Right lobe of liver (tissue), 6 donors: ENCODE measurements at places on chromosomes 4 and X.

GRCh38 chr4:8838296-8838960 lies 33.2 kb downstream of the HMX1 start:
- no peak for DNase-seq

GRCh38 chr4:151857368-151857767 lies 96.6 kb upstream of the GATB start:
- DNase-seq, result no peak

DNA sequence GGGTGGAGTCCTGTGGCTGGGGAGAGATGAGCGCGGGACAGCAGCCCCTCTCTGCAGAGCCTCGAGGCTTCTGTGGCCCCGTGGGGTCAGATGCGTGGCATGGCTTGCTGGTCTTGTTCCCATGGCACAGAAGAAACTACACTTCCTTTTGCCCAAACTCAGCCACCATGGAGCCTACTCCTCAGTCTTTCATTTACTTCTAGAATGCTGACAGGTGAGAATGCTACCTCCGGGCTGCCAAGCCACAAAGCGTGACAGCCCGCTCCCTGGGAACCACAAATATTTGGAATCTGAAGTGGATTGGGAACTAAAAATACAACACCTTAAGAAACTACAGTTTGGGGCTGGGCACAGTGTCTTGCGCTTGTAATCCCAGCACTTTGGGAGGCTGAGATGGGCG lies 98.0 kb downstream of the TRAPPC11 start:
- DNase-seq, result no peak

DNA sequence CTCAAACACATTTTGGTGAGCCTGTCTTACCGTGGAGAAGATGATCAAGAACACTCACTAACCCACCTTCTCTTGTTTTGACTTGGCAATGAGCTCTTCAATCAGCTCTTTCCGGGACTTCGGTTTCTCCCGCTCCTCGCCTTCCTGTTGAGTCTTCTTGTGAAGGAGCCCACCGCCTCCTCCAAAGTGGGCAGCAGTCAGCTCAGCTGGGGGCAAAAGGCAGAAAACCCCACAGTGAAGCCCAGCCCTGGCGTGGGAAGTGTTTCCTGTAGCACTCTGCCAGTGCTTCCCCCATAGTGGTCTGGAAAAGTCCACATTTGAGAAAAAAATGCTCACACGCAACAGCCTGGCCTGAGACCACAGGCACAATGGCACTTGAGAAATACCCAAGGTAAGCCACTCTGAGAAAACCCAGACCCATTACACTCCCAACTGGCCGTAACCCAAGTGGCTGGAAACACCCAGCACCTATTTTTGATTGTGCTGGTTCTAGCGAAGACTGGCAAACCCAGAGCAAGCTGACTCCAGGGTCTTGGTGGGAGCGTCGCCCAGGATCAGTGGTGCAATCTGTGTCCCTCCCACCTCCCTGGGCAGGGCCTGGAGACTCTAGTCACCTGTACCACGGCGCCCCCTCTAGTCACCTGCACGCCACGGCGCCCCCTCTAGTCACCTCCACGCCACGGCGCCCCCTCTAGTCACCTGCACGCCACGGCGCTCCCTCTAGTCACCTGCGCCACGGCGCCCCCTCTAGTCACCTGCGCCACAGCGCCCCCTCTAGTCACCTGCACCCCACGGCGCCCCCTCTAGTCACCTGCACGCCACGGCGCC lies 8.6 kb downstream of the NOP14 start:
- peak; percentile 48 for DNase-seq

GRCh38 chr4:30952526-30953219 lies 232.5 kb downstream of the PCDH7 start:
- no peak for DNase-seq

DNA sequence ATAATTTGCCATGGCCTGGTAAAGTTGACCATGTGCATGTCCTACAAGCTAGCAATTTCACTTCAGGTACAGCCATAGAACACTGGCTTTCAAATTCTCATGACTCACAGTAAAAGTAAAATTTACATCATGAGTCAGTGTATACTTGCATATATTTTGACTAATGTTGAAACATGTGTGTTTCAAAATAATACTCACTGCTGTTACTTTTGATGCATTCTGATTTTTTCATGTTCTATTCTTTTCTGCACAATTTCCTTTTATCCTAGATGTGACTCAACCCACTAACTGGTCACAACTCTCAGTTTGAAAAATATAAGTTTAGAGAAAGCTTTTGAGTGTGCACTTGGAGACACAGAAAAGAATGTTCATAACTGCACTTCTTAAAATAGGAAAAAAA lies 365.7 kb downstream of the FGF13 start:
- no peak for DNase-seq

GRCh38 chr4:36322921-36323354 lies 41.5 kb downstream of the DTHD1 start:
- no peak for DNase-seq

DNA sequence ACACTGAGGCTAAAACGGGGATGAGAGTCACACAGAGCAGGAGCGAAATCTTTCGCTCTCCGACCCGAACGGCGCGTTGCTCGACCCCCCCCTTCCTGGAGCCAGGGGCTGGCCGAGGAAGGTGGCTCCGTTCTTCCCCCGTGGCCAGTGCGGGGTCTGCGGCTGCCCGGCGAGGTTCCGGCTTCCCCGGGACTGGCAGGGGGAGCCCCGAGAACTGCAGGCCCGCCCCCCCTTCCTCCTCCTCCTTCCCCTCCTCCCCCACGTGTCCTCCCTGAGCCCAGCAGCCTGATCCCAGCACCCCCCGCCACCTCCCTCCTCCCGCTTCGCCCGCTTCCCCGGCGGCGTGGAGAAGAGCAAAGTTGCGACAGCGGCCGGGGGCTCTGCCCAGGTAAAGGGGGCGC lies 2.4 kb upstream of the BCORL1 start:
- DNase-seq, result peak; percentile 49

DNA sequence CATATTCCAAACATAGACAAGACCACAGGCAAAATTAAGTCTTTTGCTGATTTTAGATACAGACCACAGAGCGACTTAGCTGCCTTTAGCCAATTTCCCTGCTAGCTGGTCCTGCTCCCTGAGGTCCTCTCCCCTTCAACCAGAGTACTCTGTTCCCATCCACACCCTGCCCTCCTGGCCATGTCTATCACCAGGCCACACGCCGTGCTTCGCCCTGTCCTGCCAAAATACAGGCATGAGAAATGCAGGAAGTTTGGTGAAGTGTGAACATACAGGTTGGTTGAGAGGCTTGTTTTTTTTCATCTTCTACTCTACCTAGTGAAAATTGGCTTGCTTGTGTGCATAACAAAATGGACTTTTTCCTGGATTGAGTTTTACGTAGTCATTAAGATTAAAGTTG lies 226.2 kb upstream of the TENM3 start:
- DNase-seq, result no peak

GRCh38 chr4:28421221-28421620 lies 1560.6 kb downstream of the STIM2 start:
- DNase-seq, result no peak

GRCh38 chrX:123909523-123909922 lies 49.7 kb downstream of the XIAP start:
- no peak for DNase-seq

DNA sequence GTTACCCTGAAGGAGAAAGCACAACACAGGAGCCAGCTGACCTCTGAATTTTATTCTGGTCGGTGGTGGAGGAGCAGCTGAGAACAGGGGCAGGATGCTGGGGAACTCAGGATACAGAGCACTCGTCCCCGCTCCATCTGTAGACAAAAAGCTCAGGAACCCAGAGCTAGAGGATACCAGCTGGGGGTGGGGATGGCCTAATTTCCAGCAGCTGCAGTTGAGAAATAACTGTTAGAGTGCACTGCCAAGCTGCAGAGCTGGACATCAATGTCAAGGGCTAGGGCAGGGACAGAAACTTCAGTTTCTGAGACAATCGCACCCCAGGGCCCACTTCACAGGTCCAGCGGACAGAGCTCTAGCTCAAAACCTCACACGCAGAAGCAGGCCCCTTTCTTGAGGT lies 122.1 kb upstream of the GUCY1A1 start:
- no peak for DNase-seq

DNA sequence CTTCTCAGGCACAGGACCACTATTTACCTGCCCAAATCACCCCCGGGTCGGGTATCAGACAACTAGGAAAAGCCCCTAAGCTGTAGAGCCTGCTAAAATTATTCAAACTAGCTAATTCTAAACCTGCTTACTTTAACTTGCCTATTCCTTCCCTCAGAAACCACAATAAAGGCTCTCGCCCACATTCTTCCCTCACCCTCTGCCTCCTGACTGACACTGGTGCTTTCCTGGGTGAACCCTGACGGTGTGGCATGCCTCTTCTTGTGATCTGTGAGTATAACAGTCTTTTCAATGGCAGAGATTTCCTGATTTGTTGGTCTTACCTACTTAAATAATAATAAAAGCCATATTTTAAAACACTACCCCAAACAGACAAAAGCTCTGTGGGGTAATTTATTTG lies 242.1 kb upstream of the ZCCHC13 start:
- DNase-seq, result no peak

- DNase-seq, result no peak
These were observed 3.1 kb downstream of the TET2 start for GRCh38 chr4:105149771-105150170.

DNA sequence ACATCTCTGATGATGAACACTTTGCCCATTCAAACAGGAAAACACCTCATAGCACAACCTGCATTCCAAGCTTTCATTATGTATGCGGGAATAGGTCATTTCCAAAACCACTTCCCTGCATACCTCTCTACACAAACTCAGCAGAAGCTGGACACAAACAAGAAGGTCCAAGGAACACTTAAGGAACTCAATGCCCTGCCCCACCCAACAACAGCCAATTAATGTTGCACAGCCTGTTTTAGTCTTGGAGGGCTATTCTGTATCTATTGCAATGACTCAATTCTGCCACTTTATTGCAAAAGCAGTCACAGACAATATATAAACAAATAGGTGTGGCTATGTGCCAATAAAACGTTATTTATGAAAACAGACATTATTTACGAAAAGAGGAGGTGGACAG lies 16.7 kb downstream of the OPHN1 start:
- no peak for DNase-seq

- no peak for DNase-seq
These were observed 6.9 kb upstream of the OTOP1 start for GRCh38 chr4:4233610-4234009.

GRCh38 chrX:20472620-20473258 lies 206.0 kb upstream of the RPS6KA3 start:
- no peak for DNase-seq

DNA sequence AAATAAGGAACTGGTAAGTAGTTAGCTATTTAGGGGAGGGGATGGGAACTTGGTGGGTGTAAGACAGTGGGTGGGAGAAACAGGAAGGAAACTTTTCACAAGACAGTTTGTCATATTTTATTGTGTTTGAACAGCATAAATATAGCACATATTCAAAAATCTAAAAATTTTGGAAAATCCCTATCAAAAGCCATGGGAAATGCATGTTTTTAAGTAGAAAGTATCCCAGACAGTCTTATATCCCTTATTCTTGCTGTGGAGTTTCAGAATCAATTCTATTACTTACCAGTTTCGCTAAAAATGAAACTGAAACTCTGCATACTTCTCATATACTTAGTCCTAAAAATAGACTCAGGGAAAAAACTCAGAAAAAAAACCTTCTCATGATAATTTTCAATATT lies 22.3 kb upstream of the RASGEF1B start:
- DNase-seq, result no peak

GRCh38 chr4:3307486-3307885 lies 14.7 kb downstream of the RGS12 start:
- DNase-seq, result peak; percentile 42

DNA sequence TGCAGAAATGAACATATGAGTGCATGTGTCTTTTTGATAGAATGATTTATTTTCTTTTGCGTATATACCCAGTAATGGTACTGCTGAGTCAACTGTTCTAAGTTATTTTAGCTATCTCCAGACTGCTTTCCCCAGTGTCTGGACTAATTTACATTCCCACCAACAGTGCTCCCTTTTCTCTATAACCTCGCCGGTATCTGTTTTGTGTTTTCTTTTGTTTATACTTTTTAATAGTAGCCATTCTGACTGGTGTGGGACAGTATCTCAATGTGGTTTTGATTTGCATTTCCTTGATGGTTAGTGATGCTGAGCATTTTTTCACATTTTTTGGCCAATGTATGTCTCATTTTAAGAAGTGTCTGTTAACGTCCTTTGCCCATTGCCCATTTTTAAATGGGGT lies 218.6 kb upstream of the KCNIP4 start:
- no peak for DNase-seq

DNA sequence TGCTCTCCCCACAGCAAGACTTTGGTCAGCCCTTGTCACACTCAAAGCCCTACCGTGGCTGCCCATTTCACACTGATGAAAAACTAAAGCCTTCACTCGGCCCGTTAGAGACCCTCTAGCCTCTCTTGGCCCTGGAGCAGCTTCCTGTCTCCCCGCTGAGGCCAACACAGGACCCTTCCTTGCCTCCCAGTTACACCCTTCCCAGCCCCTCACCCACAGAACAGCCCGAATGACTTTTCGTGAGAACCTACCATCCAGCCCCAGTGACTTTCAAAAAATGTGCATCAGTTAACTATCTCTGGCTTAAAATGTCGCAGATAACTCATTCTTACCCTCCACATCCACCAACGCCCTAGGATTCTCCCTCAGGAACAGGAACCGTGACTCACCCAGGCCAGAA lies 756 bp upstream of the TAF9B start:
- DNase-seq, result no peak

DNA sequence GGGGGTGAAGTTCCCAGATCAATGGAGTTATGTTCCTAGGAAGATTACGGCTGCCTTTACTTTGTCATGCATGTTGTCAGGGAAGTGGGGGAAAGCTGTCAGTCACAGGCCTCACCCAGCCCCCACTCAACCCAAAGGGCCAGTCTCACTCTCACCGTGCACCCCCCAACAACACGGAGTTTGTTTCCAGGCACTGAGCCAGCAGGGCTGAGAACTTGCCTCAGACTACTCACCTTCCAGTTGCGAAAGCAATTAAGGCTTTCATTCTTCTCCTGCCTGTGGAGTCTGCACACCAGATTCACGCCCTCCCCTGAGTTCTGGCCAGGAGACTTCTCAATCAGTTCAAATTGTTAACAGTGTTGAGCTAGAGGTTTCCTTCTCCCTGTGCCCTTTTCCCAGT lies 114.3 kb downstream of the SH3BGRL start:
- no peak for DNase-seq

- no peak for DNase-seq
These were observed 41.8 kb downstream of the CLCN3 start for GRCh38 chr4:169662206-169662605.

DNA sequence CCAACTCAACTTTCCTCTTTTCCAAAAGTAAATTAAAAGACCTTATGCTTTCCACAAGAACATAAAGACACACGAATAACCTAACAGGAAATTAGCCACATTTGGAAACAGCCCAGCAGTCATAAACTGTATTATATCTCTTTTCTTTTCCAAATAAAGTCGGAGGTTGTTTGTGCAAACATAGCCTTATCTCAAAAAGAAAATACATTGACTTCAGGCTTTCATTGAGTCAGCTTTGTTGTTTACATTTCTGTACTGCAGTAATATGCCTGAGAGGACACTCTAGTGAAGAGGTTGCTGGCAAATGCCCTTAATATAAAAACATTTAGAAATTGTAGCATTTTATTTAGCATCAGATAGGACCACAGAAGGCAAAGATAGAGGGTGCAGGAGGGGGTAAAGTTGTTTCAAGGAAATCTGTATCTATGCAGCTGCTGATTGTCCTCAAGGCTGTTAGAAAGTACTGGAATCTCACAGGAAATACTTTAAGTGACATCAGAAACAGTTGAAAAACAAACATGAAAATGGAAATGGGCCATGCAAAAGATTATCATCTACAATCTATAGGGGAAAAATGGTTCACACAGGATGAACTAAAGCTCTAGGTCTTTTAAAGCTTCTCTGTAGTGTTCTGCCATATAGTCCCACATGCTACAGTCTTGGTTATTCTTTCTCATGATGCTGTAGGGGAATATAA lies 14.5 kb downstream of the LNX1 start:
- no peak for DNase-seq

- no peak for DNase-seq
These were observed 3.2 kb upstream of the ASMTL start for GRCh38 chrX:1455948-1456280.
